Left ventricle myocardium inferior (tissue), 1 donor: ENCODE measurements at places on chromosomes 1 and 21. TPM values are rescaled to one million over a fixed set of nuclear protein-coding genes. Genes with fewer than 3 reads are reported as not detected.

DNA sequence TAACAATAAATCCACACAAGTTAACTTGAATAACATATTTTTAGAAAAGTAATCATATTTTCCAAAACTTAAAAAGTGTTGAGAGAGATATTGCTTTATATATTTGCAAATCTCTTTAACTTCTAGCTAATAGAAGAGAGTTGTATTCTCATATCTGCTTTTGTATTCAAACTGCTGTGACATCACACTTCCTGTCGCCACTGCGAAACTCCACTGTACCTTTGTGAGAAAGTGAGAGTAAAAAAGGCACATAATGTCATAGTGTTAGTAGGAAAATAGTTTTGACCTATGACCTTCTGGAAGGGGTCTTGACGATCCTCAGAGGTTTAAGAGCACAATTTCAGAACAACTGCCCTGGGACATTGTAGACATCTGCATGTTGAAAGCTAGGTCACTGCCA is 21.6 kb downstream of the AK5 start:
- DNase-seq, result no peak

GRCh38 chr21:42614811-42615351 is 38.5 kb upstream of the PDE9A start:
- DNase-seq, result no peak

- DNase-seq, result no peak
These were observed 40.3 kb downstream of the ZZZ3 start for GRCh38 chr1:77642196-77642595.

GRCh38 chr1:64161357-64161941 is 42.0 kb upstream of the UBE2U start:
- DNase-seq, result no peak

GRCh38 chr1:201354151-201354900 is 23.2 kb downstream of the TNNT2 start:
- peak; percentile 10 for DNase-seq

GRCh38 chr1:33637846-33638440 is 165.5 kb downstream of the ZSCAN20 start:
- DNase-seq, result no peak

DNA sequence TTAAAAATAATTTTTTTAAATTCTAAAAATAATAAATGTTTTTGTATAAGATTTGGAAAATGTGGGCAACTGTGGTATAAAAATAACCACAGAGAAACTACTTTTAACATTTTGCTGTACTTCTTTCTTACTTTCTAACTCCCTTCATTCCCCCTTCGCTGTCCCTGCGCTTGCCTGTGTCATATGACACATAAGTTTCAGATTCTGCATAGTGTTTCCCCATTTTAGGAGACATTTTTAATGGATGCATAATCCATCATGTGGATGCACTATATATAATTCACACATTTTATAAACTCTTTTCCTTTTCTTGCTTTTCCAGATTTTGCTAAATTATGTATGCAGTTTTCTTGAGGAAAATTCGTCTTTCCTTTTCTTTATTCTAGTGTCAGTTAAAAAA is 16.3 kb downstream of the ATG4C start:
- DNase-seq, result no peak

DNA sequence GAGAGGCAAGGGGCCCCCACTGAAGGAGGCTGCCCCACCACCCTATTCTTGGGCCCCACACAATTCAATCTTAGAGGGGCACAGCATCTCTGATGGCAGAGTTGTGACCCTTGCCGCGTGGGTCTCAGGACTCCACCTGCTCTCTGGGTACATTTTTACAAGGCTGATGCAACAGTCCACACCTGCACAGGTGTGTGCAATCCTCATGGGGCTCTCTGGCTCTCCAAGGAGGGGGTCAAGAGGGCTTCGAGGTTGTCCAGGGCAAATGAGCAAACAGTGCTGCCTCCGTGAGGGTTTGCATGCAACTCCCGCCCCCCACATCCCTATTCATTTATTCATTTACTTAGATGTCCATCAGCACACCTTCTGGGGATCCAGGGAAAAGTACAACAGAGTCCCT is 81.6 kb upstream of the IFFO2 start:
- DNase-seq, result no peak

- DNase-seq, result peak; percentile 50
These were observed 42.0 kb downstream of the COLGALT2 start for GRCh38 chr1:183995322-183996039.

DNA sequence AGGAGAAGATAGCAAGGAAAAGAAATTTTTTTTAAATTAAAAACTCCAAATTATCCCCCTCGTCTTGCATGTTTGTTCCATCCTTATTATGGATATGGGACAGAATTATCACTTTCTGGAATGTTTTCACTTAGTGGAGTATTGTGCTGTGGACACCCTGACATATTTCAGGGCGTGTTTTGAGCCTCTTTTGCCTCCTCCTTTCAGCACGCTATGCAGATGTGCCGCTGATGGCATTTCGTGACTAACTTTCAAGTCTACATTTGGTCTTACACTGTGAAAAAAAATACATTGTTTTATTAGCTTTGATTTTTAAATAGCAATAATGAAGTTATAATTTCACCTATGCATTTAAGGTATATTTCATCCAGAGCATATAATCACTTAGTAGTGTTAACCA is 738.7 kb downstream of the LTN1 start:
- no peak for DNase-seq

GRCh38 chr1:42264511-42265190 is 70.4 kb downstream of the FOXJ3 start:
- no peak for DNase-seq

DNA sequence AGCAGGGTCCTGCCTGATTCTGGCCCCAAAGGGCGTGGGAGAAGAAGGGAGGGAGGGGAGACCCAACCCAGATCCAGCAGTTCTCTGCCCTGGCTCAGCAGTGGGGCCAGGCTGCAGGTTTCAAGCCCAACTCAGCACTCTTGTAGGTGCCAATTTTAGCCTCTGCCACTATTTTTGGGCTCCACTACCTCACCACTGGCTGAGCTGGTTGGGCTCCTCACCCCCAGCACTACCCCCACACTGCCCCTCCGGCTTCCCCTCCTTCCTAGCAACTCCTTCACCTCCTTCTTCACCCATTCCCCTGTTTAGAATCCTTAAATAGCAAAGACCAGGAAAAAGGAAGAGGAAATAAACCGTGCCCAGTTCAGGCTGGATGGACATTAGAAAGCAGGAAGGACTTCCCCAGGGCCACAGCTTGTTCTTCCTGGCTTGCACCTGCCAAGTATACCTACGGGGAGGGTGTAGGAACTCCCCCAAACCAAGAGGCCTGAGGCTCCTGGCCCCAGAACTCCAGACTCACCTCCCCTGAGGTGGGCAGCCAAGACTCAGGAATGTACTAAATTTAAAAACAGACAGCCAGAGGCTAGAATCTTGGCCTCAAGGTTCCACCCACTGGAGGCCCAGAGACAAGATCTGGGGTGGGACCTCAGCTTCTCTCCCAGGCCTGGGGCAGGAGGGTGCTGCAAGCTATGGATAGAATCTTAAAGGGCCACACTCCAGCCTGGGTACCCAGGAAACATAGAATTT is 1.4 kb upstream of the ARHGEF2 start:
- peak; percentile 60 for DNase-seq

DNA sequence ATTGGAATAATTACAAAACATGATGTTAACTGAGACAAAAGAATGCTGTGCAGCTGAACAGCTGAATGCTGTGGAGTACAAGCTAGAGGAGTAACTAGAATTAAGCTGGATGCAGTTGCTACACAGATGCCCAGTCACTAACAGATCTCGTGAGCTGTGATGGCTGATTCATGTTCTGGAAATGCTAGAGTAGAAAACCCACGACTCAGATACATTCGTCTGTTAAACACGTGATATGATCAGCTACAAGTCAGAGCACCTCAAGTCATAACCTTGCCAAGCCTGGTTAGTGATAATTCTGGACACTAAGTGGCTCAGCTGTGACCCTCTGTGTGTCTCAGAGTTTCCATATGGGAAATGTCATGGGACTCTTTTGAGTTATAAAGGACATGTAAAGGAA is 89.7 kb upstream of the ESRRG start:
- no peak for DNase-seq

GRCh38 chr1:244284641-244285156 is 167.0 kb downstream of the ADSS2 start:
- no peak for DNase-seq

BECN2 gene
- total RNA-seq, result not detected

EPHA2 gene
- 9.6 TPM for total RNA-seq

PADI4 gene
- 0.22 TPM for total RNA-seq

PADI2 gene
- total RNA-seq, result 0.49 TPM

AMY1A gene
- total RNA-seq, result not detected

RAB4A gene
- 132 TPM for total RNA-seq

NFIA gene
- 90.2 TPM for total RNA-seq

SLC26A9 gene
- 35.2 TPM for total RNA-seq

TNFRSF1B gene
- 16.2 TPM for total RNA-seq
